Endothelial cell of coronary artery (primary cell): ENCODE measurements at places on chromosomes 3 and 15. TPM values are rescaled to one million over a fixed set of nuclear protein-coding genes. Genes with fewer than 3 reads are reported as not detected.

Gene CCDC13
- 0.38 and 0.54 TPM in 2 replicates for total RNA-seq

Gene GOLGA6L10
- total RNA-seq: 0.45 and 0.94 TPM in 2 replicates

Gene SPATA12
- total RNA-seq: 0.09 and 0.18 TPM in 2 replicates

Gene EPB42
- not detected in 2 replicates for total RNA-seq

Gene PTX3
- total RNA-seq: 407 and 824 TPM in 2 replicates

Gene SLC27A2
- total RNA-seq: not detected in 2 replicates

Gene TMEM207
- not detected in 2 replicates for total RNA-seq

Gene UNC45A
- 121 and 127 TPM in 2 replicates for total RNA-seq

Gene GOLGA8T
- total RNA-seq: 0.09 TPM in 1 of 2 replicates, not detected in the other

Gene STRIT1
- total RNA-seq: not detected in 2 replicates

Gene ELL3
- 1.8 and 1.9 TPM in 2 replicates for total RNA-seq

Gene NPAP1
- not detected in 2 replicates for total RNA-seq

Gene ZDHHC3
- total RNA-seq: 48.7 and 50.4 TPM in 2 replicates
